ENCODE measurements at places on chromosomes 4 and X. TPM values are rescaled to one million over a fixed set of nuclear protein-coding genes. Genes with fewer than 3 reads are reported as not detected.

DNA sequence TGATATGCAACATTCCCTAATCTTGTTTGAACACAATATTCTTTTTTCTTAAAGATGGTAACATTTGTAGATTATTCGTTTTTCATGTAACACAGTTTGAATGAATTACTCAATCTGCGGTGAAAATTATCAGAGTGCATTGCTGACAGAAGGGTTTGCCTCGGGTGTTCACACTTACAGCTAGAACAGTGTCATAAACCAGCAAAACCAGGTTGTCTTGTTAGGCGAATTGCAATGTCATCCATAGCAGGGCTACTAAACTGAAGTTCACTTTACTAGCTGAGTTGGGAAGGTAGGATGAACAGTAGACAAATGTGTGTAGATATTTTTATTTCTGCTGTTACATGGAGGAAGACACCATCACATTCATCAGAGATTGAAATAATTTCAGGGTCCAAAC, 98.9 kb downstream of the SLC39A8 start:
- no peak for DNase-seq

Gene EGF
- total RNA-seq: 0.46 TPM

DNA sequence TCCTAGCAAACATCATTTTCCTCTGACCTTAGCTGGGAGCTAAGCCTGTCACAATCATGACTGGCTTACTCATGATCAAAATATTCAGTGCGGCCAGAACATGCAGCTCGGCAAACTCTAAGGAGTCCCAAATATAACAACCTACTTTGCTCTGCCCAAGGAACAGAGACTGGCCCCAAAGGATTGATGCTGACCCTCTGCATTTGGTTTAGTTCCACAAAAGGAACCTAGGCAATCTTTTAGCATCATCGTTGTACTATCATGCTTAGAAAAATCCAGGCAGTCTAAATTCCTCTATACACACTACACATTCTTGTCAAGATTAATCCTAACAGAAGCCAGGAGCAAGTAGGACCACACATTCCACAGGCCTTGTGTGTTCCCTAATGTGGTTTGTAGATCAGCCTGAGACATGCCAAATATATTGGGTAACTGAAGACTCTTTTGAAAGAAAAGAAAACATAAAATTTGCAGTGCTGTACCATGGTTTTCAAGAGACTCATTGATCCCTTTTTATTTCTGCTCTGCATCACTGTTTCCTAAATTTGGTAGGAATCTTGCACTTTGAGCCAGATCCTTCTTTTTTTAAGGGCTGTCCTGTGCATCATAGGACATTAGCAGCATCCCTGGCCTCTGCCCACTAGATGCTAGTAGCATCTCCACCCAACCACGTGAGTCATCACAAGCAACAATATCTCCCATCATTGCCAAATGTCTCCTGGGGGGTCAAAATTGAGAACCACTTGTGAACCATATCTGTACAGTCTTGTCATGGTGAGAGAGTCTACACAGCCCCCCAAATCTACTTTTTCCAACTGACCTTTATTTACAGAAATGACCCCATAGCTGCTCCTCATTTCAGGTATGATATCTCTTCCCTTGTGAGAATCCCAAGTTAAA, 17.6 kb upstream of the CC2D2A start:
- no peak for DNase-seq

Gene SLC49A3
- 2.9 TPM for total RNA-seq

GRCh38 chrX:77431227-77431626, 16.0 kb upstream of the FGF16 start:
- no peak for DNase-seq

Gene MAGEA6
- not detected for total RNA-seq

Gene SPINK2
- 4.4 TPM for total RNA-seq

DNA sequence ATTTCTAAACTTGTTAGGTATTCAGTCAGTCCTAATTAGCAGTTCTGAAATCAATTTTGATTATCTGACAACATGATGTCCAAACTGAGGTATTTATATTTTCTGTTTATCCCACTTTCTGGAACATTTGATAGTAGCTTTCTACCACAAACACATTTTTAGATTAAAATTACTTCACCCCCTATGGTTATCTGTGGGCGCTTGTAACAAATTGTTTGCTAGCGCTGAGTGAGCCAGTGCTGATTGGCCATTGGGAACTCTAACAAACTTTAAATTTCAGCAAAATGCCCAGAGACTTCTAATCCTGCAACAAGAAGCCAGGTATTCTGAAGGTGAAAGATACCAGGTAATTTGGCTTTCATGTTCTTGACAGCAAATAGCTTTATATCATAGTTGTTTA, at the start of gene MEPE:
MEPE (plus strand) TSS at position 301 of the 400 bp plus-strand sequence. CDS start 1,746 bp downstream, outside the sequence.
- DNase-seq: no peak

Gene WDR17
- 0.17 TPM for total RNA-seq

Gene UCHL1
- total RNA-seq: 1,473 TPM

- no peak for DNase-seq
Observed at GRCh38 chrX:53974529-53974928, 69.7 kb downstream of the PHF8 start.

Gene PLCXD1
- total RNA-seq: 12.6 TPM

Gene CDKL2
- total RNA-seq: 3.6 TPM

- peak; percentile 25 for DNase-seq
Observed at GRCh38 chr4:156346959-156347385, 393.3 kb upstream of the CTSO start.

DNA sequence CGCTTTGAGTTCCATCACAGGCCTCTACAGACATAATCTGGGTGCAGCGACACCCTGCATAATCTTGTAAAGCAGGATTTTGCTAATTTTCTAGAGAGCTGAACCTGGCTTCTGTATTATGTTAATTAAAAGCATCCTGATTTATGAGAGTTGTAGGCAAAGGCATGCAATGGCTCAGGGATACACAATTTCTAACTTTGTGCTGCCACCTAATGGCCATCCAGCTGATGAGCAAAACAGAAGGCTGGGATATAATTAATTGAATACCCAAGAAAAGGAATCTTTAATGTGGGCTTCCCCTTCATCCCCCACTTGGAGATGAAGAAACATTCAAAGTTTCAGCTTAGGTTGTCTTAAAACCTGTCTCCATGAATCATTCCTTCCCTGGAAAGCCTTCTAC, 78.1 kb downstream of the BMP15 start:
- no peak for DNase-seq

GRCh38 chr4:110788302-110788701, 165.4 kb upstream of the PITX2 start:
- DNase-seq: no peak

Gene TMEM31
- total RNA-seq: not detected

Gene CXCL10
- not detected for total RNA-seq

GRCh38 chrX:80285131-80285773, 135.0 kb upstream of the TENT5D start:
- DNase-seq: peak; percentile 22

All from epithelial cell of proximal tubule (primary cell).